Activated CD4-positive, alpha-beta memory T cell treated with anti-CD3 and anti-CD28 coated beads for 36 hours (primary cell): ENCODE measurements at places on chromosomes 13 and 19.
A peak's percentile ranks its signal among the peaks of the same experiment; 100 is the strongest.

DNA sequence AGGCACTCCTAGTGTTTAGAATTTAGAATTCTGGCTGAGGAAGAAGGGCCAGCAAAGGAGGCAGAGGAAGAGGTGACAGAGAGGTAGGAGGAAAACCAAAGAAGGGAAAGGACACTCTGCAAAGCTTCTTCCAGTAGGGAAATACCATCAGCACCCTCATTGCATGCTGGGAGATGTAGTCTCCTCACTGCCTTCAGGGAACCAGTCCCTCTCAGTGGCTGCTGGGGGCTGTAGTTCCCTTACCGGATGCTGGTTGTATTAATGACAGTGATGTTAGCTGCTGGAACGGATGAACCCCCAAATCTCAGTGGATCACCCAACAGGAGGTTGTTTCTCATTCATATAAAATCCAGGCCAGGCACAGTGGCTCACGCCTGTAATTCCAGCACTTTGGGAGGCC lies 10.1 kb downstream of the GRIN2D start:
- DNase-seq = peak; percentile 65

GRCh38 chr19:1952635-1953034 lies 11.7 kb downstream of the CSNK1G2 start:
- no peak for DNase-seq

DNA sequence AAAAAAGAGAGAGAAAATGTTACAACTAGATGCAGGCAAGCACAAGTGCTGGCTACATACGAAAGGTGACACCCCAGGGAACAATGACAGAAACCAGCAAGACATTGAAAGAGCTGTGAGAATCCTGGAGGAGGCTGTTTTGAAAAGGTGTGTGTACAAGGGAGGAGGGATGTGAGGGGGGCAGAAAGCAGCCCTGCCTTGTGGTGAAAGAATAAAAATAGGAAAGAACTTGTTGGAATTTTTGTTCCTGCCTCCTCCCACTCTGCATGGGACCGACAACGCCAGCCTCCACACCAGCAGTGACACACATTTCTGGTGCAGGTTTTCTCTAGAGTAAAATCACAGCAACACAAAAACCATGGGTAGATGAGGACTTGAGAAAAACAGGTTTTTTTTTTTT lies 1258.6 kb downstream of the PCDH9 start:
- DNase-seq = no peak

DNA sequence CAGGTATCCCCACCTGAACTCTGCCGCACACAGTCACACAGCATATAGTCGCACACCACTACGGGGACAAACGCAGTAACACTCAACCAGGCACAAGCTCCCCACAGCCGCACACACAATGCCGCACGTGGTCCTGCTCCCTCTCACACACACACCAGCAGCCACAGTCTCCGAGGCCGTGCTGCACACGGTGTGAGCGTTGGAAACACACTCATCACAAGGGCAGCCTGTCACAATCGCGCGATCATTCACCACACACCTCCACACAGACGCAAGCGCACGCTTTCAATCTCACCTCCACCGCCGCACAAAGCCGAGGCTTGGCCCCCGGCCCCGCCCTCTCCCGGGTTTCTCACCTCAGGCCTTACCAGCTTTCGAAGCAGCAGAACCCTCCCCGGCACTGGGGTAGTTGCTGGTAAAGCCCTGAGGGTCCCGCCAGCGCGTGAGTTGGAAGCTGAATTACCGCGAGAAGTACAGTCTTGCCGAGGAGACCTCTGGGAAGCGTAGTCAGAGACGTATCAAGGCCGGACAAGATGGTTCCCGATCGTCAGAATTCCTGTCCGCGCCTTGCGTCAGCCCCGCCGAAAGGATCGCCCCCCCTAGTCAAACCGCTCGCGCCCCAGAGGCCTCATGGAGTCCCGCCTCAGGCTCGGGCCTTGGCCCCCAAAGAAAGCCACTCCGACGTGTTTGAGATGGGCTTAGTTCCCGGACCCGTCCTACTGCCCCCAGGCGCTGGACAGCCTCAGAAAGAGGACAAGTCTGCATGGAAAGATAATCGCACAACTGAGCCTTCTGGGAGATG lies at the start of gene ZNF566:
Gene ZNF566, minus strand, starts transcription at position 444 of the 802 bp plus-strand sequence. CDS start 13,004 bp downstream, outside the sequence.
- DNase-seq = peak; percentile 96

DNA sequence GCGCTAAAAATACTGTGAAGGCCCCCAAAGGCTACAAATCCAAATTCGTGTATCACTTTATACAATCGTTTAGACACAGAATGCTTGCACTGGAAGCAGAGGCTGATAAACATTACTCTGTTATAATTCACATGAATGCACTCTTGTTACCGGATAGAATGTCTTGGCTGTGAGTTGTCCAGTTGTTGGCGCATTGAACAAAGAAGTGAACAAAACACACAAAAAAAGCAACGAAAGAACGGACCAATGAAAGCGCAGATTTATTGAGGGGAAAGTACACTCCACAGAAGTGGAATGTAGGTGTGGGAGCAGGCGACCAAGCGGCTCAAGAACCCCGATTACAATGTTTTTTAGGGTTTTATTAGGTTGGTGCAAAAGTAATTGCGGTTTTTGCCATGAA lies 529 bp upstream of the ZNF418 start:
- no peak for DNase-seq

DNA sequence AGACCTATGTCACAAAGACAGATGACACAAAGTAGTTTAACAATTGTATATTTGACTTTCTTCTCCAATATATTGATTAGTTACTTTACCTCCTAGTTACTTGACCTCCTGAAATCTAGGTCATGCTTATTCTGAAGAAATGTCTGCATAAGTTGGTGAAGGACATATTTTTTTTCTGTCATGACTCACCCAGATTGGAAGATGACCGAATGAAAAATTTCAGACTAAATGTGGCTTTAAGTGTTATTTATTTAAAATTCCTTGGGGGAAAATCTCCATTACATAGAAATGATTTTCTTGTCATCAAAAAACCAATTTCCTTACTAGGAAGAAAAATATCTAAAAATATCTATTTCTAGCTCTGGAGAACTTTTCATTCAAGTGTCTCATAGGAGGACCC lies 217.1 kb downstream of the POSTN start:
- DNase-seq = no peak

GRCh38 chr13:49820591-49821215 lies 28.2 kb upstream of the KPNA3 start:
- DNase-seq = no peak

- no peak for DNase-seq
Measured at GRCh38 chr13:98585398-98585754, 8.5 kb upstream of the STK24 start.

GRCh38 chr19:41019346-41019745 lies 28.3 kb downstream of the CYP2B6 start:
- DNase-seq = no peak

DNA sequence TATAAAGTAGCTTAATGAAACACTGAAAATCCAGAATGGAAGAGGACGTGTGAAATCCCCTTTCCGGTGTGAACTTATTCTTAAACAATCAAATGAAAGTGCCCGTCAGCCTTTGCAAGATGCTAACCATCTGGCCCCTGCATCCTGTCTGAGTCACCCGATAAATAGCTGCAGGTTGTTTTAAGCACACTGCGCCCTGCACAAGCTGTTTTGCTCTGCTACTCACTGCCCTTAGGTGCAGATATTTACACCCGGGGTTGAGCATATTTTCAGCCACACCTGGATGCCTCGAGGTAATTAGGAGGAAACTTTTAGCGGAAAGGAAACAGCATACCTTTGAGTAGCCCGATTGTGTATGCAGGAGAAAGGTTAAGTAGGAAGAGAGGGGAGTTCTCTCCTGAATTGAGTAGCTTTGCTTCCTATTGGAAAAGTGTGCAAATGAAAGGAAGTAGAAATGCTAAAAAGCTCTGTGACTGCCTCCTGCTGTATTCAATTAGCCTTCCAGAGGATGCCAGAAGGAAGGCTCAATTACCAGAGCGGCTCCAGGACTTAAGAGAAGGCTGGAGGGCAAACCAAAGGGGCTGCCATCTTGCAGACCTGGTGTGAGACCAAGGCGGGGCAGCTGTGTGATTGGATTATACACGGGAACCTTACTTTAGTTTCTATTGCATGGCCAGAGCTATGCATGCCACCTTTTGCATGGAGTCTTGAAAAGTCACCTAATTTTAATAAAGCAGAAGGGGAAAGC lies 42.5 kb downstream of the IRS2 start:
- peak; percentile 42 for DNase-seq

- DNase-seq = no peak
Measured at GRCh38 chr13:40617801-40618356, 48.6 kb downstream of the FOXO1 start.

GRCh38 chr19:42123765-42124164 lies 8.5 kb downstream of the POU2F2 start:
- no peak for DNase-seq

- no peak for DNase-seq
Measured at GRCh38 chr19:32164384-32164992, 180.9 kb upstream of the ZNF507 start.

- no peak for DNase-seq
Measured at GRCh38 chr19:54660964-54661363, 1.8 kb upstream of the LILRB4 start.

- no peak for DNase-seq
Measured at GRCh38 chr13:48535766-48536165, 2.9 kb upstream of the RCBTB2 start.

DNA sequence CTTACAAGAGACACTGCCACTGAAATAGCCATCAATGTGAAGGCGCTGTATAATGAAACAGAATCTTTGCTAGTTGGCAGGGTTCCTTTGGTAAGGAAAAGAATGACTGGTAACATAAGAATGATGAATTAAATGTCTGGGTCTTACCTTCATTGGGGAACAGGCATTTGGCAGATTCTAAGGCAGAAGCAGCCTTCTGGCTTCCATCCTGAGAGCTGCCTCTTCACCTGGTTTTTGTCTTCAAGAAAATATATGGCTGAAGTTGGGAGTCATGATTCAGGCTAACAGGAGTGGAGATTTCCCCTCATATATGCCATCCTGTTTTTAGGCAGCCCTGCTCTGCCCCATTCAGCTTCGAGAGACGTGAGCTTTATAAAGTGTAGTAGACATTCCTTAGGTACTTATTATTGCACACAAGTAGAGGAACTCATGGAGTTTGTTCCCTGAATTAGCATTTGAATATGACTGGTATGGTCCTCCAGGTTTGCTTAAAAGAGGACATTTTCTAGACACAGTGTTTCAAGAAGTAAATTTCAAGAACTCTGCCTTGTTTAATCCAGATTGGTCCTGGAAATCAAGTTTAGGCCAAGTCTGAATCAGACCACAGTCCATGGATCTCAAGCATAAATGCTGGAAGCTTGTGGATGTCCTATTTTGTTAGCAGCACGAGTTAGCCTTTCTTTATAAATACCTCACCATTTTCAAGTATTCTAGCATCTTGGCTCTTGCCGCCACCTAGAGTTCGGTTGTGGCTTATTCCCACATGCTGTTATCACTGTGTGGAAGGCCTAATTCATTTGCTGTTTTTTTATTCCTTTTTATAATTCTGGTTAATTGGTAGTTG lies 56.2 kb upstream of the AKAP11 start:
- peak; percentile 46 for DNase-seq

- no peak for DNase-seq
Measured at GRCh38 chr13:112705286-112705685, 15.4 kb downstream of the ATP11A start.

GRCh38 chr13:46022481-46022880 lies 30.1 kb downstream of the ZC3H13 start:
- no peak for DNase-seq

- DNase-seq = no peak
Measured at GRCh38 chr13:65584126-65584525, 1646.0 kb downstream of the PCDH9 start.

DNA sequence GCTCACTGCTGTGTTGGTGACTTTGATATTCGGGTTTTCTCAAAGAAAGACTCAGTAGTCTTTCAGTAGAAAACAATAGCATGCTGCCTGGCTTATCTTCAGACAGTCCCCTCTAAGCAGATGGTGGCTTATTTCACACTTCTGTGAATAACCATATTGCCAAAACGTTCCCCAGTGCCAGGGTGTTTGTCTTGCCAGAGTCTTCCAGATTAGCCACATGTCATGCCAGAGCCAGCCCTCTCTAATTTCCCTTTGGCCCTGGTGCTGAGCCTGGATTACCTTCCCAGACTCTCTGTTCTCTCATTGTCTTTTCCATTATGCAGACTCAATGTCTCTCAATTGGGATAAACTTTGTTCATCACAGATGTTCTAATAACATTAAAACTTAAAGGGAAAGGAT lies 488.0 kb upstream of the ATXN8OS start:
- no peak for DNase-seq
